ENCODE measurements at places on chromosomes 2 and 18. TPM values are rescaled to one million over a fixed set of nuclear protein-coding genes. Genes with fewer than 3 reads are reported as not detected.

DNA sequence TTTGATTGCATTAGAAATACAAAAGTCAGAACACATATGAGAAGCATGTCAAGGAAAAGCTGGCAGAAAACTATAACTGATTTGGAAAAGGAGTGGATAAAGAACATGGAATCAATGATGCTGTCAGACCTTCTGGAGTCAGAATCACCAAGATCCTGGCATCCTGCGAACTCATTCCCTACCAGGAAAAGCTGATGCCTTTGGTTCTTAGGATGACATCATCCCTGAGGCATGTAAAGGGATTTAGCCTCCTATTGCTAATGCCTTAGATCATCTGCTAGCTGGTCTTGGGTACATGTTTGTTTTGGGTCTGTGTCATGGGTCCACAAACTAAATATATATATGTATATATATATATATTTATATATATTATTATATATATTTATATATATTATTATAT, 680.7 kb downstream of the EPHA4 start:
- DNase-seq: peak; percentile 91
- no peaks in the 10 kb centered on the region for H3K36me3 ChIP-seq
- no peak overlapping the region for H3K27ac ChIP-seq
- H3K4me3 ChIP-seq: no peak overlapping the region
- peaks cover 8% of the 10 kb centered on the region for H3K4me1 ChIP-seq

- no peaks in the 10 kb centered on the region for H3K36me3 ChIP-seq
- H3K27ac ChIP-seq: peak overlapping the region; percentile 94
- DNase-seq: peak; percentile 92
- peaks cover 20% of the 10 kb centered on the region for H3K4me1 ChIP-seq
- H3K4me3 ChIP-seq: peak overlapping the region; percentile 4
Measured at GRCh38 chr2:185979546-185980071, 241.0 kb downstream of the FSIP2 start.

The TEKT4 gene
- not detected for total RNA-seq

The SERPINB13 gene
- total RNA-seq: not detected

All from PC-3 (cell line).